Activated CD8-positive, alpha-beta memory T cell treated with anti-CD3 and anti-CD28 coated beads for 48 hours (primary cell): ENCODE measurements at places on chromosomes 13 and 19.

DNA sequence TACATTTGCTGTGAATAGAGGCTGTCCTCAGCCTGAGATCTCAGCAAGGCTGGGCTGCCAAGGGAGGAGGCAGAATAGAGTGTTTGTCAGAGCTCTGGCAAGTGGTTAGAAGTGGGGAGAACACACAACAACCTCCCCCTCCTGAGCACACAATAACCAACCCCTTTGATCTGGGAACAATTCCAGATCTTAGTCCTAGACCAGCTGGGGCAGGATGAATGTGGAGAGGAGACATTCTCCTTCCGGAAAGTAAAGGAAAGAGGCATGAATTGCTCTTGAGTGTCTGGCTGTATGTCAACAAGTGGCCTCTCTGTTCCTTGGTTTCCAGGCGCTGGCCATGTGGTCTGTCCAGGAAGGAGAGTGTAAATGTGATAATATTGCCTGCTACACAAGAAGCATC, 114.9 kb upstream of the TMTC4 start:
- no peak for DNase-seq

GRCh38 chr19:5621945-5622464, 571 bp downstream of the SAFB2 start:
- DNase-seq: no peak

- no peak for DNase-seq
Measured at GRCh38 chr19:33878910-33879810, 82.5 kb downstream of the KCTD15 start.

GRCh38 chr13:92172191-92172590, 773.8 kb downstream of the GPC5 start:
- DNase-seq: no peak

- no peak for DNase-seq
Measured at GRCh38 chr19:54448040-54448773, 792 bp upstream of the LENG8 start.

- no peak for DNase-seq
Measured at GRCh38 chr13:42035905-42036521, 12.4 kb upstream of the DGKH start.

DNA sequence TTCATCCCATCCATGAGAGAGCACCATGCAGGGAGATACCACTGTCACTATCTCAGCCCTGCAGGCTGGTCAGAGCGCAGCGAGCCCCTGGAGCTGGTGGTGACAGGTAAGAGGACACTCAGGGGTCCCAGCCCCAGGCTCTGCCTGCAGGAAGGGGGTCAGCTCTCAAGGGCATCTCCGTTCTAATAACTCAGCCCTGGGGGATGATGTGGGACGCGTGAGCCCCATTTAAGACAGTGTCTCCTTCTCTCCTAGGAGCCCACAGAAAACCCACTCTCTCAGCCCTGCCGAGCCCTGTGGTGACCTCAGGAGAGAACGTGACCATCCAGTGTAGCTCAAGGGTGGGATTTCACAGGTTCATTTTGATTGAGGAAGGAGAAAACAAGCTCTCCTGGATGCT, 15.5 kb upstream of the KIR3DL3 start:
- DNase-seq: no peak

GRCh38 chr19:28874742-28875141, 338.2 kb downstream of the UQCRFS1 start:
- DNase-seq: no peak

- DNase-seq: no peak
Measured at GRCh38 chr19:14182476-14182875, 23.5 kb downstream of the ADGRL1 start.

- no peak for DNase-seq
Measured at GRCh38 chr19:49718991-49719390, 28.1 kb downstream of the CPT1C start.

- no peak for DNase-seq
Measured at GRCh38 chr19:11017275-11018035, 56.6 kb downstream of the SMARCA4 start.

GRCh38 chr19:46461537-46461936, 9.8 kb downstream of the PNMA8A start:
- no peak for DNase-seq
